ENCODE measurements at places on chromosomes 16 and 17.

- no peak for DNase-seq
Observed at GRCh38 chr17:28635506-28635905, 9.5 kb downstream of the BLTP2 start.

- DNase-seq, result no peak
Observed at GRCh38 chr17:28415886-28416285, 9.9 kb upstream of the SLC46A1 start.

DNA sequence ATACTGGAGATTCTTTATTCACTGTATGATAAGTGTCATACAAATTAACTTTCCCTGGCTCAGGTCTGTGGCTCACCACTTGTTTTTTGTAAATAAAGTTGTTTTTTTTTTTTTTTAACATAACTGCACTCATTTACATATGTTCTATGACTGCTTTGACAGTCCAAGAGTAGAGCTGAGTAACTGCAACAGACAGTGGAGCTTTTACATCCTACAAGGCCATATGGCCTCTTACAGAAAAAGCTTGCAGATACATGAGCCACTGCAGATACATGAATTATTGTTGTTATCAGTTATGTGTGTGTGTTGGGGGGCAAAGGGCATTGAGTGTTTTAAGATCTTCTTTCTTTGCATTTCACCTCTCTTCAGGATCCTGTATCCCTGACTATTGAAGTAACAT is 311.7 kb downstream of the BCAS3 start:
- no peak for DNase-seq

DNA sequence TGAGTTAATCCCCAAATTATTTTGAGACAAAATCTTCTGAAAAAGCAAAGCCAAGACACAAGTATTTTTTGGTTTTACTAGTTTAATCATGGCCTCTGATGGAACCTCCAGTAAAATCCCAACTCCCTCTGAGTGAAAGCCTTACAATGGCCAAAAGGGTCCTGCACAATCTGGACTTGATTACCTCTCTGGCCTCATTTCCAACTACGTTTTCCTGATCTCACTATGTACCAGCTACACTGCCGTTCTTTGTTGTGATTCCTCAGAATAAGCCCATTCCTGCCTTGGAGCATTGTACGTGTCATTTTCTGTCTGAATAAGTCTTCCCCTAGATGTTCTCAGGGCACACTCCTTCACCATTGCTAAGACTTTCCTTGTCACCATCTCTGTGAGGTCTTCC is 37.3 kb downstream of the SPOP start:
- no peak for DNase-seq

GRCh38 chr17:46009681-46010596 is 10.9 kb downstream of the STH start:
- DNase-seq, result no peak

- peak; percentile 39 for DNase-seq
Observed at GRCh38 chr16:29943846-29944799, 17.8 kb upstream of the TMEM219 start.

- DNase-seq, result no peak
Observed at GRCh38 chr16:52376676-52377280, 170.2 kb downstream of the TOX3 start.

GRCh38 chr17:81388612-81389367 is 6.5 kb upstream of the BAHCC1 start:
- no peak for DNase-seq

DNA sequence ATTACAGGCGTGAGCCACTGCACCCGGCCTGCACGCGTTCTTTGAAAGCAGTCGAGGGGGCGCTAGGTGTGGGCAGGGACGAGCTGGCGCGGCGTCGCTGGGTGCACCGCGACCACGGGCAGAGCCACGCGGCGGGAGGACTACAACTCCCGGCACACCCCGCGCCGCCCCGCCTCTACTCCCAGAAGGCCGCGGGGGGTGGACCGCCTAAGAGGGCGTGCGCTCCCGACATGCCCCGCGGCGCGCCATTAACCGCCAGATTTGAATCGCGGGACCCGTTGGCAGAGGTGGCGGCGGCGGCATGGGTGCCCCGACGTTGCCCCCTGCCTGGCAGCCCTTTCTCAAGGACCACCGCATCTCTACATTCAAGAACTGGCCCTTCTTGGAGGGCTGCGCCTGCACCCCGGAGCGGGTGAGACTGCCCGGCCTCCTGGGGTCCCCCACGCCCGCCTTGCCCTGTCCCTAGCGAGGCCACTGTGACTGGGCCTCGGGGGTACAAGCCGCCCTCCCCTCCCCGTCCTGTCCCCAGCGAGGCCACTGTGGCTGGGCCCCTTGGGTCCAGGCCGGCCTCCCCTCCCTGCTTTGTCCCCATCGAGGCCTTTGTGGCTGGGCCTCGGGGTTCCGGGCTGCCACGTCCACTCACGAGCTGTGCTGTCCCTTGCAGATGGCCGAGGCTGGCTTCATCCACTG is at the start of gene BIRC5:
Gene BIRC5, plus strand, starts transcription at position 238 of the 690 bp plus-strand sequence. Its CDS starts 64 bp downstream, at position 302.
- DNase-seq, result peak; percentile 65

DNA sequence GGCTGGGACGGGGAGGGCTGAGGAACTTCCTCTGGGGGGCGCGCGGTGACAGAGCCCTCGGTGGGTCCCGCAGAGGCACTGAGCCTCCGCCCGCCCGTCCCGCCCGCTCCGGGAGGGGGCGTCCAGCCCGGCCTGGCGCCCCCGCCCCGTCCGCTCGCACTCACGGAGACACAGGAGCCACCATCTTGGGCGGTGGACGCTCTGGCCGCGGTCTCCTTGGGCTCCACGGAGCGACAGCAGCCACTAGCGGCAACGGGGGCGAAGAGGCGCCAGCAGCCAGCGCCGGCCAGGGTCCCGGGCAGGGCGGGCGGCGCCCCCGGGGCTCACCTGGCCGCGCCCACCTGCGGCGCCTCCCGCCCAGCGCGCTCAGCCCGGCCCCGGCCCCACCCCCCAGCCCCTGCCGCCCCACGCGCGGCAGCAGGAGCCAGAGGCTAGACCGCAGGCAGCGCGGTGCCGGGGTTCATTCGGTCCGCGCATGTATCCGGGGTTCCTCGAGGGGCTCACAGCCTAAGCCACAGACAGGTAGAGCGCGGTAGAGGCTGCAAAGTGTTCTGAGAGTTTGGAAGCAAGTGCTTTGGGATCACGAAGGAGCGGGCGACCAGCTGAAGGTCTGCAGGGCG is at the start of gene C17orf113:
Gene C17orf113, minus strand, starts transcription at position 209 of the 620 bp plus-strand sequence. CDS start 7,225 bp downstream, outside the sequence.
- peak; percentile 36 for DNase-seq

GRCh38 chr17:38761612-38762011 is 9.1 kb downstream of the PSMB3 start:
- no peak for DNase-seq

- DNase-seq, result no peak
Observed at GRCh38 chr17:31802502-31802901, 56.5 kb downstream of the COPRS start.

DNA sequence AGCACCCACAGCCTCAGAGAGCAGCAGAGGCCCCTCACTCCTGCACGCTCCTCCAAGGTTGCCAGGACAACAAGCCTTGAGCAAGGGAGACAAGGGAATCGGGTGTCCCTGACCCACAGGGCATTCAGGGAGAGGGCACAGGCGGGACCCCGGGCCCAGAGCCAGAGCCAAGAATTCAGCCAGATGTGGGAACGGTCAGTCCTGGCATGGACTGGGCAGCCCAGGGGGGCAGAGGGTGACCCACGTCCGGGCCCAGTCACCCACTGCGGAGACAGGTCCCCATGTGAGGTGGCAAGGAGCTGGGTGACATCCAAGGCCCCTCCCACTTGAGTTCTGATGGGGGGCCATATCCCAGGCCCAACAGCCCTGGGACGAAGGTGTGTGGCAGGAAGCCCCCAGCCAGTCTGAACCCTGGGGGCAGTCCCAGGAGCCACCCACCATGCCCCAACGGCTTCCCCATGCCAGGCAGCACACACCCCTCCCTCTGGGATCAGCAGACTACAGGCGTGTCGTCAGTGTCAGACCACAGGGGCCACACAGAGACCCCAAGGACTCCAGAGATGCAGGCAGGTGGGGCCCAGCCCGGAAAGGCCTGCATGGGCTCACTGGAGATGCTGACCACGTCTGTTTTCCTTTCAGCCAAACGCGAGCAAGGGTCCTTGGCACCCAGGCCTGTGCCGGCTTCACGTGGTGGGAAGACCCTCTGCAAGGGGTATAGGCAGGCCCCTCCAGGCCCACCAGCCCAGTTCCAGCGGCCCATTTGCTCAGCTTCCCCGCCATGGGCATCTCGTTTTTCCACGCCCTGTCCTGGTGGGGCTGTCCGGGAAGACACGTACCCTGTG is 23.0 kb downstream of the USP6 start:
- no peak for DNase-seq

GRCh38 chr16:49914657-49915056 is 58.7 kb upstream of the ZNF423 start:
- DNase-seq, result no peak

GRCh38 chr17:19309701-19310100 is 52.8 kb downstream of the B9D1 start:
- DNase-seq, result no peak

- DNase-seq, result no peak
Observed at GRCh38 chr17:67137026-67137370, 92.6 kb downstream of the CACNG1 start.

GRCh38 chr16:19283637-19284036 is 1.9 kb upstream of the CLEC19A start:
- DNase-seq, result no peak

DNA sequence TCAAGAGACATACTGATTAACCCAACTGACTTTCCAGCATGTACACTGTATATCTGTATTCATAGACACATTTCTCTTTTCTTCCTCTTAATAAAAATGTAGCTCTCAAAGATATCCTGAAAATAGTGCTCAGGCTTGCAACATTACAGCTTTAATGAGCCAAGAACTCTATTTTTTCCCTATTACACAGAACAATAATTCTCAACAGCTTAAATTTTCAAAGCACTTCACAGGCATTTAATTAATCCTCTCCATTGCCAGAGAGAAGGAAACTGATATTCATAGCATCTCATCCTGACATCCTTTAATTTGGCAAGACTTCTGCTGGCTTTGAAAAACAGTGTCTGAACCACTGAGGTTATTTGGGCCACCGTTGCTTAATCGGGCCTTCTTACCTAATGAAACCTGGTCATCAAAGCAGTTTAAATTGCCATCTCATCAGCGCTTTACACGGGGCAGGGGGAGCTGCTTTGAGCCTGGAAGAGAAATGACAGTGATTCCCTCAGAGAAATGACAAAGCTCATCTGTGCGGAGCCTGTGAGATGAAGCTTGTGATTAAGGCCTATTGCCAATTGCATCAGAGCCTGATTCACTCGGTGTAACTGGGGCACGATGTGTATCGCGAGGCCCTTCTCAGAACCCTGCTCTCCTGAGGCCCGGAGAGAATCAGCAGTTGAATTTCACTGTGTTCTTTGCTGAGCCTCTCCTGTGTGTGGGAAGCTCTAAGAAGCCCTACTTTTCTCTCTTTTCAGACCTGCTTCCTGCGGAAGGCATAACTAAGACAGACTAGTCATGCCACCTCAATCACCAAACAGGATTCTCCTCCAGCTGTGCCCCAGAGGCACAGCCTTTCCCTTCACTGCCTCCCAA is 8.5 kb upstream of the SIAH1 start:
- no peak for DNase-seq

DNA sequence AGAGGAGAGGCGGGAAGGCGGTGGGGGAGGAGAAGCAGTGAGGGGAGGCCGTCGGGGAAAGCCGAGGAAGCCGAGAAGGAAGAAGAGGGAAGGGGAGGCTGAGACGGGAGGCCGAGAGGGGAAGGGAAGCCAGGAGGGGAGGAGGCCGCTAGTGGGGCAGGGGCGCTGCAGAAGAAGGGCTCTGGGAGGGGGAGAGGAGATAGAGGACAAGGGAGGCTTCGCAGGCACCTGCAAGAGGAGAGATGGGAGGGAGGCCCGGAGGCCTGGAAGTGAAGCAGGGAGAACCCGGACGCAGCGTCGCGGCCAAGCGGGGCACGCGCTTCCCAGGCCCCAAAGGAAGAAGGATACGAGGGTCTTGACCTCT is 2.3 kb downstream of the C17orf58 start:
- DNase-seq, result peak; percentile 21

GRCh38 chr17:82447876-82448275 is 2.7 kb downstream of the CYBC1 start:
- no peak for DNase-seq

DNA sequence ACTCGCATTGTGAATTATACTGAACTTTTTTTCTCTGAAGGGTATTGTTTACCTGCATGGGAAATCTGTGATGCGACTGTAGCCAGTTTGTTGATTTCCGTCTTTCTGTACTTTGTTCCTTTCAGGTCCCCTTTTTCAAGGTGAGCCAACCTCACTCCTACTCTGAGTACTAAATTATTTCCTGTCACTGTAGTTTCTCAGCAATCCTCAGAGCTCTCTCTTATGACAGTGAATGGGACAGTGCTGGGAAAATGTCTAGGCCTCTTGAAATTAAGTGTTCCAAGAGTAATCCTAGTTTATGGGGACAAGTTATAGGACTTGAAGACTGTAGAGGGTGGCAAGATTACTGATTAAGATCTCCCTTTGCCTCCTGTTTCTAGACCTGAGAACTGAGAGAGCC is 167.6 kb downstream of the CNTNAP4 start:
- no peak for DNase-seq

DNA sequence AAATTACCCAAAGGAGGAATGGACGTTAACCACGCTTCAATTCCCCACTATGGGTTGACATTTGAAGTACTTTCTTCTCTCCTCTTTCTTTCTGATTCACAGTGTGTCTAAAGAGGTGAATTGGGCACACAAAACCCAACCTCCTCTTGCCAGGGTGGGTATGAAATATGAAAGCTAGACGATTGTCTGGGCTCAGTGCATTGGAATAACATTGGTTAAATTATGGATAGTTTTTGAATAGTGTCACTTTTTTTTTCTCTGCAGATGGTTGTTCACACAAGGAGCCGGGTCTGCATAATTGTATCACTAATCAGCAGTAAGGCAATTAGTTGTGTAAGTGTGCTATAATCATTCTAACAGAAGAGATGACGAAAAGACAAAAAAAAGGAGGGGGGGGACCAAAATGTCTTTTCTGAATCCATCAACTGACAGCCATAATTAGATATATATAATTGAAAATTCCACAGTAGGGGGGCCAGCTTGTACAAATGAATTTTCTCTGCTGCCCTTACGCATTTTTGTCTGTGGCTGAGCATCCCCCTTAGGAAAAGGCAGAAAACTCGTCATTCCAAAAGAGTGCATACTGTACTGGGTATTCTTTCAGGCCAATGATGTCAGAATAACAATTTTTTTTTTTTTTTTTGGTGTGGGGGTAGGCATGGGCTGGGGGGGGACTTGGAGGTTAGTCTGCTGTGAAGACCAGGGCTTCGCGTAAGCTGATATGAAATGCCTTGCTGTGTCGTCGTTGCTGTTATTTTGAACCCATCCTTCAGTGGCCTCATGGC is 307.5 kb upstream of the SALL1 start:
- DNase-seq, result no peak

DNA sequence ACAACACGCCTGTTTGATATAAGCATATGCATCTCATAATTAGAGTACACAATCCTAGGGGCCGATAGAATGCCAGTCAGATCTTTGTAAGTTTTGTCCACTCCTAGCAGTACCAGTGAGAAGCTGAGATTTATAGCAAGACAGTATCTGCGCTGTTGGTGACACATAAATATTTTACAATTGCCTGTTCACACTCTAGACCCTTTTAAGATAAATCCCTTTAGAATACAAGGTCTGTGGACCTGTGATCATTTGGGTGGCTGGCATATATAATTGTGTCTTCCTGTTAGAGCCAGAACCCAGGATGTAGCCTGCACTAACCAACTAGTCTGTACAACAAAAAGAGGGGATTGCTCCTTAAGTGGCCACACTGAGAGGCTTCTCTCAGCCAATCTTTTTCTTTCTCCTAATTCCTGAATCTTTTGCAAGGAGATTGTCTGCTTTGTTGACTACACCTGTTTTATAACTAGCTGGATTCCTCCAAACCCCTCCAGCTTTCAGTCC is 74.7 kb downstream of the WIPI1 start:
- no peak for DNase-seq

- DNase-seq, result no peak
Observed at GRCh38 chr16:11966173-11966572, 1.2 kb downstream of the TNFRSF17 start.

All from DMS79 treated with DMSO at 0.1 percent for 48 hours (cell line).